ENCODE measurements at places on chromosomes 3 and 15.

- no peak for DNase-seq
Measured at GRCh38 chr3:197174927-197175326, 123.5 kb downstream of the DLG1 start.

- DNase-seq = no peak
Measured at GRCh38 chr3:123803521-123803920, 80.6 kb downstream of the MYLK start.

- no peak for DNase-seq
Measured at GRCh38 chr3:107716734-107717133, 194.0 kb downstream of the BBX start.

GRCh38 chr3:131702146-131702545 lies 199.4 kb upstream of the MRPL3 start:
- DNase-seq = no peak

DNA sequence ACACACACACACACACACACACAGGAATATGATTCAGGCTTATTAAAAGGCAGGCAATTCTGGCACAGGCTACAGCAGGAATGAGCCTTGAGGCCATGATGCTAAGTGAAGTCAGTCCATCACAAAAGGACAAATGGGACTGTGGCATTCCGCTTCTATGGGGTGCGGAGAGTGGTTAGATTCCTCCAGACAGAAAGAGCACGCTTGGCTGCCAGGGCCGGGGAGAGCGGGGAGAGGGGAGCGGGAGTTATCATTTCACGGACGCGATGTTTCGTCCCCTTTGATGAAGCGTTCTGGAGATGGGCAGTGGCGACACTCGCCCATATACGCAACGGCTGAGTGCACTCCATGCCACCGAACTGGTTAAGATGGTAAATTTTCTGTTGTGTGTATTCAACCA lies 58.5 kb upstream of the FAM174B start:
- peak; percentile 84 for DNase-seq
